ENCODE measurements at places on chromosomes 4 and X.

DNA sequence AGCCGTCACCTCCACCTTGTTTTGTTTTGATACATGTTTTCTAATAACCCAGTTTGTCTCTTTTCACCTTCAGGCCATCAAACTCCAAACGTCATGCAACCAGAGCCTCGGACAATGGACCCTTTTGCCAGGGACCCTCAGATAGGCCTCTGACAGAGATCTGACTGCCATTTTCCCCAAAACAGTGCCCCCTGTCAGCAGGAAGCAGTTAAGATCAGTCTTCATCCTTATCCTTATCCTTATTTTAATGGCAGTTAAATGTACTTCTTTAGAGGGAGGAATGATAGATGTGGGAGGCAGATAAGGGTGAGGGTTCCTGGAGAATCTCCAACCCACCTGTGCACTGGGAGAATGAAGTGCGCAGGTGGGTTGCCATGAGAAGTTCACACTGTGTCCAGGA lies 135.7 kb downstream of the ANAPC10 start:
- no peak for DNase-seq

- DNase-seq, result no peak
Measured at GRCh38 chrX:43345166-43345565, 310.9 kb upstream of the MAOA start.

- DNase-seq, result no peak
Measured at GRCh38 chrX:12971282-12972003, 3.5 kb upstream of the TMSB4X start.

DNA sequence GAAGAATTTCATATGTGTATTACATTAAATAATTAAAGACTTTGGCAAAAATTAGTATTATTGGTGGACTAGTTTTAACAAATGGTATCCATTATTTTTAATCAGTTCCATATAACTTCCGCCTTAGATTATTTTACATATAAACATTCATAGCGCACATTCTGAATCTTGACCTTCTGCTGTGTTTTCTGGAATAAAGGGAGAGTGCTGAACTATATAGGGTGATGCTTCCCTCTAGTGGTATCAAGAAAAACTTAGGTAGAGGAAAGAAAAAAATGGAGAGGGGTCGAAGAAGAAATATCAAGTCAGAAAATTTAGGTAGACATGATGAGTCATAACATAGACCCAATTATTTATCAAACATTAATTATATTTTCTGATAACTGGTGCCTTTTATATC lies 155.6 kb upstream of the PACRGL start:
- DNase-seq, result peak; percentile 7

- DNase-seq, result no peak
Measured at GRCh38 chr4:2061186-2062131, 2.3 kb downstream of the NAT8L start.

DNA sequence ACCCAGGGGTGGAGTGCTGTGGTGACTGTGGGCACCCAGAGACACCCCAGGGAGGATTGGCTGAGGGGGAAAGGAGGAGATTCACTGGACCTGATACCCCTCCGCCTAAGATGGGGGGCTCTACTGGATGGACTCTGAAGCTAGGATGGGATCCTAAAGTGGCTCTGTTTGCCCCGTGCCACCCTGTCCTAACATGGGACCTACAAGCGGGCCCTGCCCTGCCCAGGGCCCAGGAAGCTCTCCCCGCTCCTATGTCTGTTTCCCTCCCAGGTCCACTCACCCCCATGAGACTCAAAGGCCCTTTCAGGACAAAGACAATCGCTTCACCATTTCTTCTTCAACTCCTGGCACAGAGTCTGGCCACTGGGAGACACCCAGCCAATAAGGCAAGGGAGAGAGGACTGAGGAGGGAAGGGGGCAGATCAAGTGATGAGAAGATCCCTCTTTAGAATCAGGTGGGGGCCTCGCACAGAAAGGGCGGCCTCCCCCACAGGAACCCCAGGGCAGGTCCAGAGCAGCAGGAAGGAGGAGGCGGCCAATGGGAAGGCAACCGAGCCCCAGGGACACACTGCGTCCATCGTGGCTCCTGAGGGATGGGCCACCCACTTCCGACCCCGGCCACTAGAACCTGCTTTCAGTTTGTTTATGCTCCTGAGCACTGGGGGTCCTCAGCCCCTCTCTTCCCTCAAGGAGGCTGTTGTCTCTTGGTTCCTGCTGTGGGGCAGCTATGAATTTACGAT lies 155.4 kb downstream of the AFAP1 start:
- no peak for DNase-seq

DNA sequence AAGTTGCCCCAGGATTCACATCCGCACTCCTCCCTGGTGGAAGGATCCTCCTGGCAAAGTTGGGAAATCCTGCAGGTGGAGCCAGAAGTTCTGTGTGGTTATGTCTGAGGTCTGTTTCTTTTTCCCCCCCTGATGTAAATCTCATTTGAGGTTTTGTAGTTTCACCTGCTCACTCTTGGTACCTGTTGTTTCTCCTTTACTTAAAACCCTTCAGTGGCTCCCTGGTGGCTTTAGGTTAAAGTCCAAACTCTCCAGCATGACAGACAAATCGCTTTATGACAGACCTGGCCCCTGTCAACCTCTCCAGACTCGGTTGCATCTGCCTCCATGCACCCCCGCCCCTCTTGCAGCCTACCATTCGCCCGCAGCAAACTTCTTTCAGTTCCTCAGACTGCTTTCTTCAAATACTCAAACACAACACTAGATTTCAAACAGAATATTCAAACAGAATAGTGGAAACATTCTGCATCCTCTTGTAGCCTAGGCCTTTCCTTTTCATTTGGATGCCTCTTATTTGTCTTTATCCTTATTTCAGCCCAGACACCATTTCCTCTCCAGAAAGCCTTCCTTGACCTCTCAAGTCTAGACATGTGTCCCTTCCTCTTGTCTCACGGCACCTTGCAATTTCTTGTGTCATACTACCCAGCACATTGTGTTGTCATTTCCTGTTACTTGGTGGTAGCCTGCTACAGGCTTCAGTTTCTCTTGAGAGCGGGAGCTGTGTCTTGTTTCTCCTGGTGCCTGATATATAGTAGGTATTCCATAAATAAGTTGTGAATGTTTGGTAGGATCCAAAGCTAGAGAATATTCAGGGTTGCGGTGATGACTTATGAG lies 24.8 kb downstream of the IL13RA1 start:
- no peak for DNase-seq

DNA sequence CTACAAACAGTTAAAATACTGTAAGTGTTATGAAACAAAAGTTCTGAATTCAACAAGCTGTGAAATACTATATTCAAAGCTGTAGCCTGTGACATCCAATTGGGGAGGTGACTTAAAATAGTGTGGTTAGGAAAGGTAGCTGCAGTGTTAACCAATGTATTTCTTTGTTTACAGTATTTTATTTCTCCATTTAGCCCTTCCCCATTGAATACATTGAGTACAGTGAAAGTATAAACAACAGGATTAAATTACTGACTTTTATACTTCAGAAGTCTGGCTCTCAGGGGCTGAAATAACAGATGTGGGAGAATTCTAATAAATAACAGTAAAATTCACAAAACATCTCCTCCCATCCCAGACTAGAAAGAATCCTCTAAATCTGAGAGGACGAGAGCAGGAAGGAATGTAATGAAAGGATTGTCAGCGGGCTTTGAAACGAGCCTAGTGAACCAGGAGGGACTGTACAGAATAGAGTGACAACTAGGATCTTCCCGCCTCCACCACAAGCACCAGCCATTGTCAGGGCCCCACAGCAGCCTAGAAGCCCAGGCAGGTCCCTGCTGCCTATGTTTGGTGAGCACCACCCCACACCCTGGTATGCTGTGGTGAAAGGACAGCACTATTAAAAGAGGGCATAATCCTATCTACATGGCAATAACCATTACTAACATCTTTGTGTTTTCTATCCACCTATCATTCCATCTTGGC lies 73.7 kb downstream of the SPCS3 start:
- DNase-seq, result no peak

DNA sequence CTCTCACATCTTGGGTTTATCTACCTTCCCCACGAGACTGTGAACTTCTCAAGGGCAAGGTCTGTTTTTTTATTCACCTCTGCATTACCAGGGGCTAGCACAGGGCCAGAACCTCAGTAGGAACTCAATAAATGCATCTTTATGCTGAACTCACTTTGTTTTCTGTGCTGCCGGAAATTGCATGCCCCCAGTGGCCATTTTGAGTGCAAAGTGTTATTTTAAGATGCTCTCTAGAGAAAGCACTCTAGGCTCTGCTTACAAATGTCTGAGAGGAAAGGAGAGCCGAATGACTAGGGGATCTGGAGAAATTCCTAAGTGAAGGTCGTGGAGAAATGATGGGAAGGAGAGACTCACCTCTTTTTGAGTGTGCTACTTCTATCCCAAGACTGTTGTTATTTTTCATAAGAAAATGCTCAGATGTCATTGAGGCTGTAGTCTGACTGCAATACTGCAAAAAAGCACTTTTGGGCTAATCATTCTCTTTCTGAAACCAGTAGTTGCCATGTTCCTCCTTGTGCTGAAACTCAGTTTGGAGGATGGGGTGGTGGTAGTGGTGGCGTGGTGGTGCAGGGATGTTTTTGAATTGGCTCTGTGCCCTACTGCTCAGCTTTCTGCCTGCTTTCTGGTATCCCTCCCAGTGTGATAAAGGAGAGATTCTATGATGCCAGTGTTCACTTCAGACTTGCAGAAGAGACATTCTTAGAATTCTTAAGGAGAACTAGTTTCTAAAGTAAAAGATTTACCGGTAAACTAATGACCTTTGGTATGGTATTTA lies 41.3 kb downstream of the DOCK11 start:
- peak; percentile 25 for DNase-seq

All from hepatic stellate cell (primary cell).